ENCODE measurements at places on chromosomes 2 and 18. TPM values are rescaled to one million over a fixed set of nuclear protein-coding genes. Genes with fewer than 3 reads are reported as not detected.

- H3K27me3 ChIP-seq: no peaks in the 10 kb centered on the region
- H3K36me3 ChIP-seq: no peaks in the 10 kb centered on the region
- no peak overlapping the region for H3K4me3 ChIP-seq
- peak overlapping the region; percentile 89 for H3K27ac ChIP-seq
Measured at GRCh38 chr18:48836231-48836805, 114.4 kb downstream of the SMAD7 start.

DNA sequence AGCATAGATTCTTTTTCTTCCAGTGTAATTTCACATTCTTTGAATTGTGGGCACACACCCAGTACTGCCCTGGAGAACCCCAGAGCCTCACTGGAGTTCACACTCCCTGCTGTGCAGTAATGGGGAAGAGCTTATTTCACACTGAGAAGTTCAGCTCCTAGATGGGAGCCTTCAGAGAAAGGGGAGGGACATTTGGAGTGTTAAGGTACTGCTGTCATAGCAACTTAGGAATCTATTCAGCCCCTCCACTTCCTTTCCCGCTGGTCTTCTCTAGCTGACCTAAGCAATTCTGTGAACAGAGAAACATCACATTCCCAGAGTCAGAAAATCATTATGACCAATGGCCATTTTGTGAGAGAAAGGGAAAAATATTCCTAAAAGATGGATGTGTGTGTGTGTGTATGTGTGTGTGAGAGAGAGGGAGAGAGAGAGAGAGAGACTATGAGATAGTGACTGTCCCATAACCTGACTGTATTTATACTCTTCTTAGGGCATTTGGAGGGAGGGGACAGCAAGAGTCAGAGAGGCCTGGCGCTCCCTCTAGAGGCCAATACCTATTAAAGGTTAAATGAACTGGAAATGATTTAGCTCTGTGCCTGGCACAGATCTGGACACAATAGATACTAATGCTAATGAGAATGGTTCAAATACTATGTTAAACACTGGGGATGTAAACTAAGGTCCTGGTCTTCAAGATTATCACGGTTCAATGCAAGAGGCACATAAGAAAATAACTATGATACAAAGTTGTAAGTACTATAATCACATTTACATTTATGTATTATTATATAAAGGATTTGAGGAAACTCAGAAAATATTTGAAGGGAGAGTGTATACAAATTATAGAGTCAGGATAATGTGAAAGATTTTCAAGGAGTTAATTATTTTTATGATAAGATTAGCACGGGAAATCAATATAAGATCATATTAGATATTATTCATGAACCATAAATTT is 41.5 kb upstream of the RPE start:
- no peak overlapping the region for H3K27ac ChIP-seq
- no peak for DNase-seq
- peaks cover 7% of the 10 kb centered on the region for H3K4me1 ChIP-seq
- no peaks in the 10 kb centered on the region for H3K36me3 ChIP-seq
- no peaks in the 10 kb centered on the region for H3K27me3 ChIP-seq

GRCh38 chr2:169091256-169091655 is 21.9 kb downstream of the DHRS9 start:
- no peak overlapping the region for H3K4me3 ChIP-seq
- peak overlapping the region; percentile 61 for H3K27ac ChIP-seq
- H3K36me3 ChIP-seq: no peaks in the 10 kb centered on the region
- H3K27me3 ChIP-seq: no peaks in the 10 kb centered on the region
- H3K4me1 ChIP-seq: peaks cover 3% of the 10 kb centered on the region

- DNase-seq: no peak
- H3K27ac ChIP-seq: no peak overlapping the region
- H3K4me3 ChIP-seq: no peak overlapping the region
- H3K4me1 ChIP-seq: peaks cover 21% of the 10 kb centered on the region
Measured at GRCh38 chr2:236367506-236368289, 103.5 kb upstream of the ASB18 start.

DNA sequence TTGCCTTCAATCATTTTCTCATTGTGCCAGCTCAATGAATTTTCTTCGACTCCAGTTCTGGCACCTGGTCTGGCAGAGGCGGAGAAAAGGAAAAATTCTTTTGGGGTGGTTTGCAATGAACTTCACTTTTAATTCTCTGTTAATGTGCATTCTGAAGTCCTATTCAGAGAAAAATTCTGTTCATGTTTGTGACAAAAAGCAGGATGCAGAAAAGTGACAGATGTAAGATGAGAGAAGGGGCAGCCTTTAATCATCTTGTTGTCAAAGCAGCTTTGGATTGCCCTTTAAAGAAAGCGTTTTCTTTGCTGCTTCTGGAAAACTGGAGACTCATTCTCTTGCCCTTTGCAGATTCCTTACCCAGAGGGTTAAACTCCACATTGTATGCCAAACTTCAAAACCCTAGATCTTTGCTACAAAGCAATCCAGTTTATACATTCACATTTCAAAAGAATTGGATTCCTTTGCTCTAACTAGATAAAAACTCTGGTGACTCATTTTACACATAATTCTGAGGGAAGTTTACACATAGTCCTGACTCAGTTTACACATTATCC is 94.6 kb upstream of the CAVIN2 start:
- H3K4me3 ChIP-seq: no peak overlapping the region
- H3K27ac ChIP-seq: no peak overlapping the region
- H3K36me3 ChIP-seq: no peaks in the 10 kb centered on the region
- DNase-seq: no peak
- no peaks in the 10 kb centered on the region for H3K4me1 ChIP-seq
- H3K27me3 ChIP-seq: no peaks in the 10 kb centered on the region

The DNAJB2 gene
- 35.0 TPM for total RNA-seq

DNA sequence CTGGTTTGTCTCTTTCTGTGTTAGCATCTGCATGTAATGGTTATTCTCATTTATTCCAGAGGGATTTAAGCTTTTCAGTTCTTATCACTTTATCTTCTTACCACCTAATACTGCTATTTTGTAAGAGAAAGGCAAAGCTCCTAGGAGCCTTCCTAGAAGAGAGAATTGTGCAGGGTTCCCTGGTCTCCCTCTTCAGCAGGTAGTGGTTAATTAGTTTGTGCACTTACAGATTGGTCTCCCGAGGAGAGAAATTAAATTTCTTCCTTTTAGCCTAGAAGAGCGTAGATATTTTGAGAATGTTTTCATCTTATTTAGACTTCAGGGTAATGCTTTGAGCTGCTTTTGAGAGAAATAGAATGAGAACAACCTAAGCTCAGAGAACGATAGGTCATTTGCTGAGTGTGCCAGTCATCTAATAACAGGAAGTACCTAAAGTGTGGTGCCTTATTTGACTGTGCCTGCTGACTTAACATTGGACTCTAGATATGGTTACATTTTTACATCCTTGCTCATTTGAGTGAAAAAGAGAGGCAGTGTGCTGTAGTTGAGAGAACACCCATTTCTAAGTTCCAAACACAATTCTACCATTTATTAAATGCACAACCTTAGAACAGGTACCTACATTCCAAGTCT is 651.4 kb downstream of the STK39 start:
- H3K27me3 ChIP-seq: no peaks in the 10 kb centered on the region
- no peak overlapping the region for H3K4me3 ChIP-seq
- no peak for DNase-seq
- H3K36me3 ChIP-seq: no peaks in the 10 kb centered on the region
- H3K4me1 ChIP-seq: no peaks in the 10 kb centered on the region

GRCh38 chr18:9455718-9456511 is 19.4 kb upstream of the RALBP1 start:
- DNase-seq: no peak
- no peaks in the 10 kb centered on the region for H3K36me3 ChIP-seq
- H3K4me1 ChIP-seq: no peaks in the 10 kb centered on the region
- H3K4me3 ChIP-seq: no peak overlapping the region
- no peak overlapping the region for H3K27ac ChIP-seq

GRCh38 chr2:80354858-80355257 is 50.3 kb upstream of the LRRTM1 start:
- no peaks in the 10 kb centered on the region for H3K27me3 ChIP-seq
- no peak overlapping the region for H3K4me3 ChIP-seq
- no peaks in the 10 kb centered on the region for H3K4me1 ChIP-seq
- no peak for DNase-seq
- no peak overlapping the region for H3K27ac ChIP-seq
- no peaks in the 10 kb centered on the region for H3K36me3 ChIP-seq

- no peak overlapping the region for H3K27ac ChIP-seq
Measured at GRCh38 chr2:138418453-138418852, 83.1 kb upstream of the SPOPL start.

DNA sequence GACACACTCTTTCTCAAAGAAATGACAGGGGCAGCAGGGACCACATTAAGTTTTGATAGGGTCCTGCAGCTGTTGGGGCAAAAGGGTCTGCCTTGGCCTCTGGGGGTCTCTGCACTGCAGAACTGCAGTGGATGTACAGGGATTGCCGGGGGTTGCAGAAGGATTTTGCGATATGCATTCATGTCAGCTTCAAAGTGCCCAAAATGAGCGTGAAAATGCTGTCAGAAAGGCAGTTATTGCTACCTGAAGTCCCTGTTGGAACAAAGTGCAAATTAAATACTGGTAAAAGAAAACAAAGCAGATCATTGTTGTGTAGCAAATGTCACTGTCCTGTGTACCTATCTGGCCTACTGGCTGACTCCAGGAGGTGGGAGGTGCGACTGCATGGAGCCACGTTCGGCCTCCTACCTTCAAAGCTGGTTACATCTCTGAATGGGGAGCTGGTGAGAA is 78.8 kb upstream of the MAP4K3 start:
- no peaks in the 10 kb centered on the region for H3K27me3 ChIP-seq
- no peaks in the 10 kb centered on the region for H3K36me3 ChIP-seq
- no peak overlapping the region for H3K27ac ChIP-seq
- no peak overlapping the region for H3K4me3 ChIP-seq

DNA sequence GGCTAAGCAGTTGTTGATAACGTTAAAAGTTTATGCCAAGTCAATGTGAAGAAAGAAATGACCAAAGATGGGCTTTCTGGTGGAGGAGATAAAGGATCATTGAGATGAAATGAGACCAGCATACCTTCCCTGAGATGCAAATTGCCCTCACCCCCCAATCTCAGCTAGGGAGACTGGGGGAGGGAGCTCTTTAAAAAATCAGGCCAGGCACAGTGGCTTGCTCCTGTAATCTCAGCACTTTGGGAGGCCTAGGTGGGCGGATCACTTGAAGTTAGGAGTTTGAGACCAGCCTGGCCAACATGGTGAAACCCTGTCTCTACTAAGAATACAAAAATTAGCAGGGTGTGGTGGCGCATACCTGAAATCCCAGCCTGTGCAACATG is 30.9 kb upstream of the KCMF1 start:
- peaks cover 10% of the 10 kb centered on the region for H3K4me1 ChIP-seq
- peak overlapping the region; percentile 55 for H3K27ac ChIP-seq
- peak; percentile 27 for DNase-seq
- no peaks in the 10 kb centered on the region for H3K27me3 ChIP-seq
- H3K4me3 ChIP-seq: no peak overlapping the region

The MROH2A gene
- total RNA-seq: not detected

DNA sequence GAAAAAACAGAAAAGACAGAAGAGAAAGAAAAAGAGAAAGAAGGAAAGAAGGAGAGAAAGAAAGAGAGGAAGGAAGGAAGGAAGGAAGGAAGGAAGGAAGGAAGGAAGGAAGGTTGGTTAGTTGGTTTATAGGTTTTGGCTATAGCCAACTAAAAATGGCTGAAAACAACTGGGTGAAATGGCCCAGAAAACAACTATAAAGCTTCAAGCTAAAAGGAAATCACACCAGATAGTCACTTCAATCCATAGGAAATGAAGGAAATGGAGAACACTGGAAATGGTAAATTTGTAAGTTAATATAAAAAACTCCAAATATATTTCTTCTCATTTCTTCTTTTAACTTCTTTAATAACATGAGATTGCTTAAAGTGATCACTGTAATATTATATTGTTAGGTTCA is 118.5 kb downstream of the FBXO15 start:
- no peaks in the 10 kb centered on the region for H3K4me1 ChIP-seq
- H3K4me3 ChIP-seq: no peak overlapping the region
- no peak for DNase-seq
- no peak overlapping the region for H3K27ac ChIP-seq
- no peaks in the 10 kb centered on the region for H3K36me3 ChIP-seq

GRCh38 chr2:28287256-28287915 is 105.3 kb upstream of the FOSL2 start:
- H3K4me3 ChIP-seq: no peak overlapping the region
- H3K36me3 ChIP-seq: peaks cover 13% of the 10 kb centered on the region
- H3K4me1 ChIP-seq: no peaks in the 10 kb centered on the region
- no peak for DNase-seq
- H3K27me3 ChIP-seq: no peaks in the 10 kb centered on the region

DNA sequence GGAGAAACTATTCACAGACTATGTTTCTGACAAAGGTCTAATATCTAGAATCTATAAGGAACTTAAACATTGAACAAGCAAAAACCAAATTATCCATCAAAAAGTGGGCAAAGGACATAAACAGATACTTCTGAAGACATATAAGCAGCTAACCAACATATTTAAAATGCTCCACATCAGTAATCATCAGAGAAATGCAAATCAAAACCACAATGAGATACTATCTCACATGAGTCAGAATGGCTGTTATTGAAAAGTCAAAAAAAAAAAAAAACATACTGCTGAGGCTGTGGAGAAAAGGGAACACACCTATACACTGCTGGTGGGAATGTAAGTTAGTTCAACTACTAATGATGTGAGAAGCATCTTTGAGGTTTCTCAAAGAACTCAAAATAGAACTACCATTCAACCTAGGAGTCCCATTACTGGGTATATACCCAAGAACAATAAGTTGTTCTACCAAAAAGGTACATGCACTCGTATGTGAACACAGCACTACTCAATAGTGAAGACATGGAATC is 220.4 kb upstream of the TFPI start:
- no peak overlapping the region for H3K27ac ChIP-seq
- DNase-seq: no peak
- H3K36me3 ChIP-seq: no peaks in the 10 kb centered on the region
- H3K4me3 ChIP-seq: no peak overlapping the region
- no peaks in the 10 kb centered on the region for H3K27me3 ChIP-seq

- H3K27ac ChIP-seq: no peak overlapping the region
- H3K36me3 ChIP-seq: no peaks in the 10 kb centered on the region
- no peak for DNase-seq
- H3K4me1 ChIP-seq: no peaks in the 10 kb centered on the region
- no peak overlapping the region for H3K4me3 ChIP-seq
Measured at GRCh38 chr2:104033399-104033798, 820.5 kb upstream of the POU3F3 start.

DNA sequence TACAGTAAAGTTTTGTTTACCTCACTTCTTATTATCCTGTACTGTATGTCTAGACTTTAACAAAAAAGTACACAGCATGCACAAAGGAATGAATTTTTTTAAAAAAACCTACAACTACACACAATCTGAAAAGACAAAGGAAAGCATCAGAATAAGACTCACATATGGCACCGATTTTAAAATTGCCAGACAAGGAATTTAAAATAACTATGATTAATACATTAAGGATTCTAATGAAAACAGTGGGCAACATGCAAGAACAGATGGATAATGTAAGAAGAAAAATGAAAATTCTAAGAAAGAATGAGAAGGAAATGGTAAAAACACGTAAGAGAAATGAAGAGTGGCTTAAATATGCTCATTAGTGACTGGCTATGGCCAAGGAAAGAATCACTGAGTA is 638.2 kb downstream of the FBXO15 start:
- H3K27ac ChIP-seq: no peak overlapping the region
- DNase-seq: no peak
- no peaks in the 10 kb centered on the region for H3K27me3 ChIP-seq
- H3K36me3 ChIP-seq: no peaks in the 10 kb centered on the region
- no peaks in the 10 kb centered on the region for H3K4me1 ChIP-seq

Measured in spleen (tissue), 13 donors.